ENCODE measurements at places on chromosomes 12 and 14. TPM values are rescaled to one million over a fixed set of nuclear protein-coding genes. Genes with fewer than 3 reads are reported as not detected.

DNA sequence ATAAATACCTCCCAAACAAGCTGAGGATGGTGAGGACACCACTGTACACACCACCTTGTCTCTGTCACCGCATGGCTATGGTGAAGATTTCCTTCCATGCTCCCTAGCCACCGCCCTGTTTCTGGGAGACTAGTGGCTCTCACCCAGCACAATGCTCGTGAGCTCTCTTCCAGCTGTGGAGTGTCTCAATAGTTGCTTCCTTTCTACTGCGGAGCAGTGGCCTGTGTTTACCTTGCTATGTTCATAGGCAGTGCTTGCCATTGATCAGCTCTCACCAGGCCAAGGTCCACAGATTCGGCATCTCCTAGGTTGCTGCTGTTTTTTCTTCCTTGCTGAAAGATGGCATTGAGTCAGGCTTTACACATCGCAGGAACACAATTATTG lies 313.6 kb upstream of the RTL1 start:
- no peak for DNase-seq

MSI1 gene
- 27.3 TPM for polyA plus RNA-seq

GRCh38 chr14:94328196-94328595 lies 5.1 kb upstream of the SERPINA6 start:
- DNase-seq = no peak

DNA sequence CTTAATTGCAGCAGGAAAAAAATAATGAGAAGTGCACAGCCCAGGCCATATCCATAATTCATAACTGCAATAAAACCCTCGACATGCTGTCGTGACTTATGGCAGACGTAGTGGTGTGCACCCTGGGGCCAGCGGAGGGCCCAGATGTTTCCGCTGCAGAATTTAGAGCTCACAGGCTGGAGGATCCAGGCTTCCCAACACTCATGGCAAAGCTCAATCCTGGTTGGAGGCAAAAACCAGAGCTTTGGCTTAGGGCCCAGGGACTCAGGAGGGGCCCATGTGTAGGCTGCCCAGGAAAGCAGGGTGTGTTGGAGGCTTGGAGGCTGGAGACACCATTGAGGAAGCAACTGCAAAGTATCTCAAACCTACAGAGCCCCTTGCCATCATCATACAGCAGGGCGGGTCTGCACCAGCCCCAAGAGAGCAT lies 68.7 kb downstream of the SERPINA3 start:
- no peak for DNase-seq

DNA sequence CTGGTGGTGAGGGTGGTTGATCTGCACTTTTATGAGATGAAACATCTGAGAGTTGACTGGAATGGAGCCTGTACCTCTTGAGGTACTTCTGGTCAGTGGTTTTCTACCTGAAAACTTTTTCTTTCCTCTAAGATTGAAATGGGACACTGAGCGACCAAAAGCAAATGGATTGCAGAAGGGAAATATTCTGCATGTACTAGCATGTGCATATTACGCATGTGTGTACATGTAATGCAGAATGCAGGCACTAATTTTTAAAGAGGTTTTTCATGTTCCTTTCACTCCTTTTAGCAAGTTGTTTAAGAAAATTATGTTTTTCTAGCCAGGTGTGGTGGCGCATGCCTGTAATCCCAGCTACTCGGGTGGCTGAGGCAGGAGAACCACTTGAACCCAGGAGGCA lies 28.7 kb upstream of the EID3 start:
- no peak for DNase-seq

DNA sequence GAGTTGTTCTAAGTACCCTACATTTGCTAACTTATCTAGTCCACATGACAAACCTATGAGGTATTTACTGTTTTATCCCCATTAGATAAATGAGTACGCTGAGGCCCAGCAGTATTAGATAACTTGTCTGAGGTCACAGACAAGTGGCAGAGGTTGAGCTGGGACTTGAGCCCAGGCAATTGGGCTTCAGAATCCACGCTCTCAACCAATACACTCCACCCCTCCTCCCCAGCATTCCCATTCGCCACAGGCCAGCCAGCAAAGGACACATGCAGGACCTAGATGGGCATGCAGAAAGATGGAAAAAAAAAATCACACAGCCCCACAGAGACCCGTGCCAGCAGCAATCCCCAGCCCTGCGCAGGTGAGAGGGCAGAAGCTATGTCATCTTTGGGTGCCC lies 12.4 kb downstream of the HDAC7 start:
- DNase-seq = no peak

BHLHE41 gene
- 2.2 TPM for polyA plus RNA-seq

- no peak for DNase-seq
Measured at GRCh38 chr12:1343422-1343821, 251.0 kb downstream of the FBXL14 start.

DNA sequence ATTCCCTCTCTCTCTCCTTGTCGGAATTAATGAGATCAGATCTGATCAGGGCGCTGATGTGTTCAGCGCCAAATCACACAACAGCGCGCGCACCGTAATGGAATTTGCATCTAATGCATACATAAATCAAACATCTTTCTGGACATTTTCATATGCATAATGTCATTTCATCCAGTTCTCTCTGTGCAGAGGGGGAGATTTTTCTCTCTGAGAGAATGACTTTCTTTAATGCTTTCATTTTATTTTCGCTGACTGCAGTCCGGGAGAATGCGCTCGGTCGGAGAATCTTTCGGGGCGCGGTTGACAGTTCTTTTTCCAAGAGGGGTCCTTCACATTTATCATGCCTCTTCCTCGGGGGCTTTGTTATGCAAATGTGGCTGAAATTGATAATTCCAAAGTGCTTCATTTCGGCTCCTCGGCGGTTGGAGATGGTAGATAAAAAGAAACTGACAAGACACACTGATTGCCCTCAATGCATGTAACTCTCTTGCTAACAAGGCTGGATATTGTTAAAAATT lies 615.9 kb downstream of the VRK1 start:
- DNase-seq = no peak

GRCh38 chr12:87975879-87976278 lies 53.3 kb downstream of the C12orf50 start:
- DNase-seq = no peak

OR6C2 gene
- polyA plus RNA-seq = not detected

DNA sequence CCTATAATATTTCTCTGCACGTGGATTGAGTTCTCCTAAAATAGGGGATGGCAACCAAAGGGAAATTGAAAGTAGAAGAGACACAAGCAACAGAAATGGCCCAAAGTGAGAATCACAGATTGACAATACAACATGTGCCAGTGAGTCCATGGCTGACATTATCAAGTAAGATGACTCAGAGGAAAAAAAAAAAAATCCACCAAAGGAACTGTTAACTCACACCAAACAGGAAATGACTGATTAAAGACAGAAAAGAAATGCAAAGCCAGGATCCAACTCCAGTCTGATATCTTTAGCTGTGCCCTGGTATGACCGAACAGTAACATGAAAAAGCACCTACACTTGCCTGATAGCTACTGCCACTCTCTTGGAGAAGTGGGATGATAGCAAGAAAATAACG lies 485.0 kb downstream of the PRKD1 start:
- no peak for DNase-seq

PTCSC3 gene
- 0.36 TPM for polyA plus RNA-seq

GRCh38 chr14:100341301-100342031 lies 18.3 kb downstream of the SLC25A47 start:
- DNase-seq = no peak

KRT83 gene
- not detected for polyA plus RNA-seq

- peak; percentile 20 for DNase-seq
Measured at GRCh38 chr12:108214486-108214885, 85.4 kb downstream of the WSCD2 start.

- DNase-seq = no peak
Measured at GRCh38 chr12:49946497-49946896, 4.0 kb upstream of the AQP2 start.

- DNase-seq = no peak
Measured at GRCh38 chr14:37618498-37619028, 23.1 kb downstream of the TTC6 start.

DNA sequence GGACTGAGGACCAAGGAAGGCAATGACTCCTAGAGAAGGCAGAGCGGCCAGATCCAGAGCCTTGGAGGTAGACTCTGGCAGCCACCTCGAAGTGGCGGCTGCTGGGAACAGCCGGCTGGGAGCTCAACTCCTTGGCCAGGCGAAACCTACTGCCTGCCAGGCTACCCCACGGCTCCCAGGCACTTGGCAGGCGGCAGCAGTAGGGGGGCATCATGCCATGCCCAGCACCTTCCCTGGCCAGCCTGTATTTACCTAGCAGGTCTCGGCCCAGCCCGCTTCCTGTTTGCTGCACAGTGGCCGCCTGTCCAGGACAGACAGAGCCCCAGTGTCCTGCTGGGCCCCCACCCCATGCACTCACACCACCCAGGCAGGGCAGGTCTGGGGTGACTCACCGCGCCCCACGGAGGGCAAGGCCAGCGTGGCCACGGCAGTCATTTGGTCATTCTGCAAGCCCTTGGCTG lies 10.2 kb downstream of the TRPV4 start:
- DNase-seq = no peak

NUBPL gene
- polyA plus RNA-seq = 14.3 TPM

DNA sequence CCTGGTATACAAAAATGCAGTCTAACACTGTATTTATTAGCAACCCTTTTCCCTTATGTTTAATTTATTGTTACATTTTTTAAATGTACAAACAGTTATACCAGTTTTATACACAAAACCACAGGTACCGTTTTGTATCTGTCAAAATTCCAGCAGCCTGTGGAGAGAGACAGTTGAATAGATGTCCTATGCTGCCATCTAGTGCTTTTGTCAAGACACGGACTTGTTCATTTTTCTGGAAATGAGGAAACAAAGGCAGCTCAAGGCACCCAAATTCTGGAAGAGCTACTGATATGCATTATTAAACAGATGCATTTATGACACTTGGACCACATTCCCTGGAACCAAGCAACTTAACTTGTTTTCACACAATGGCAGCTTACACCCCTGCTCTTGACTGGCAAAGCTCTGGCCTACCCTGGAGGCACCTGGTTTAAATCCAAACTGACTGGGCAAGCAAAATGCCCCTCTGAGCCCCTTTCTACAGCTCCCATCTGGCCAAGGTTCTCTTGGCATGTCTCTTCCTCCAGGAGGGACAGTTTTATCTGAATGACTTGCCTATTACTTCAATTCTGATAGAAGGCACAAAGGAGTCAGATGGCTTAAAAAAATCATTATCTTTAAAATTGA lies 286.9 kb upstream of the PRKD1 start:
- DNase-seq = peak; percentile 21

DNA sequence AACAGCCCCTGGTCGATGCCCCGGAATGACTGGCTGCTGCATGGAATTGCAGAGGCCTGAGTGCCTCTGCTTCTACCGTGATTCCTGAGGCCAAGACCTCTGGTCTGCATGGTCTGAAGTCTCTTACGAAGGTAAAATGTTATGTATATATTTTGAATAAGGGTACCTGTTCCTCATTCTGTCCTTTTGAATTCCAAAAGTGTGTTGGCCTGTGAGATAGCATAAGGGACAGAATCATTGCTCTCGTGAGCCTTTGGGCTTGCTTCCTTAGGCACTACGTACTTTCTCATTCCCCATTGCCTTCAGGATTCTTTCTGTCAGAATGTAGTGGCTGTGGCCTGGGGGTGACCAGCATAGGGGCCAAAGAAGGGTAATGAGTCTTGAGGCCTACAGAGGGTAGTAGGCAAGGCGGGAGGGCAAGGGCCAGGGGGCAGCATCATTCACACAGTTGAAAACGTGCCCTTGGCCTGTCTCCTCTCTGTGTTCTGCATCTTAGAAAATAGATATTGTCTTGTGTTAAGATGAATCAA lies 19.5 kb downstream of the TRAF3 start:
- no peak for DNase-seq

GRCh38 chr14:104246401-104247335 lies 108.3 kb downstream of the KIF26A start:
- no peak for DNase-seq

DACT1 gene
- 39.0 TPM for polyA plus RNA-seq

DNA sequence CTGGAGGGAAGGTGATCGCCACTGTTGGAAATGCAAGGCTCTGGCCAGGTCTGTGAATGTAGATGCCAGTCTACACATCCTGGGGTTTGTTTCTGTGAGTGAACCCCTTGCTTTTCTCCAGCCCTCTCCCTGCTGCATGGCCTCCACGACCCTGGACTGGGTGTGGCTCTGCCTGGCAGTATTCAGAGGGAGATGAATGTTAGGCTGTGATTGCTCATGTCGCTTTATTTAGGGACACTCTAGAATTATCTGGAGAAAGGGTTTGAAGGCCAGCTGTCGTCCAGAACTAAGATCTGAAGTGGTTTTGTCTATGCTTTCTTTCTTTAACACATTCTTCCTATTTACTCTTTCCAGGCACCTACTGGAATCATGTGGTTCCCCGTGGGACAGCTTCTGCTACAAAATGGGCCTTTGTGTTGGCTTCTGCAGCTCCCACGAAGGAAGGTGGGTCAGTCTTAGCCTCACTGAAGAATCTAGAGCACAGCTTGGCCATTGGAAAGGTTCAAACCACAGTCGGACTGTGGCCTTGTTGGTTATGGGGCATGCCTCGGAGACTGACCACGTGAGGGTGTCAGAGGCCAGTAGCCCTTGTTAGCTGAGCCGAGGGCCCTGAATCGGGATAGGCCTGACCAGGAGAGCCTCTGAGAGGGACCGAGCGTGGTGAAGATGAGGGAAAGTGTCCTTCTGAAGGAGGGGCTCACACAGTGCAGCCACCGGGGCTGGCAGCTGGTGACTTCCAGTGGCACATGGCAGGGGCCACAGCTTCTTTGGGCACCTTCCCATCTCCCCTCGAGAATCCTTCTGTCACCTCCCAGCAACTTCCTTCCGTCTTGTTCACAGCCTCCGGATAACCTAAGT lies 59.1 kb downstream of the ANKRD9 start:
- DNase-seq = no peak

- DNase-seq = no peak
Measured at GRCh38 chr12:106586803-106587684, 4.2 kb downstream of the RFX4 start.

DNA sequence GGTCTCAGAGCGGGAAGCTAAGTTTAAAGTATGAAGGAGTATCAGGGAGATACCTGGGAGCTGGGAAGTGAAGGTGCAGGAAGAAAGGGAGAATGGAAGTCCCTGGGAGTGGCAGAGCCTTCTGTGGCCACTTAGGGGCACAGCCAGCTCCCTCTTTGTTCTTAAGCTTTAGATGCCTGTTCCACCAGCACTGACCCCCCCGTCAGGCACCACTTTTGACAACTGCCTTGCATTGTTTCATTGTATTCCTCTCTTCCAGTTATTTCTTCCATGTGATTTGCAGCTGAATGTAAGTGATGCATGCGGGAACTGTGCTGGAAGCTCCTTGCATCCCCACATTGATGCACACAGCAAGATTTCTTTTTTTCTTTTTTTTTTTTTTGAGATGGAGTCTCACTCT lies 2.6 kb downstream of the GALNT16 start:
- no peak for DNase-seq

NELL2 gene
- 17.5 TPM for polyA plus RNA-seq

DNA sequence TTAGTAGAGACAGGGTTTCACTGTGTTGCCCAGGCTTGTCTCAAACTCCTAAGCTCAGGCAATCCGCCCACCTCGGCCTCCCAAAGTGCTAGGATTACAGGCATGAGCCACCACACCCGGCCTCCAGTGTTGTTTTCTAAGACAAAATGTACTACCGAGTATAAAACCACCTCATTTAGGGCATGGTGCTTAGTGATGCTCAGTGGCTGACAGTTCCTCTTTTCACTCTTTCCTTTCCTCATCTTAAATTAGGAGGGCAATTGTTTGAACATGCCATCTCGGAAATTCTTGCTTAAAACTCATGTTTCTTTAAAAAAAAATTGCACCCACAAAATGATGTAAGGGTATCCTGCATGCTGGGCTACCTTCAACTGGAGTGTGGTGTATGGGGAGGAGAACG lies 89.0 kb downstream of the RFX4 start:
- no peak for DNase-seq

GRCh38 chr14:22282417-22282816 lies 306.6 kb downstream of the DAD1 start:
- no peak for DNase-seq

HOXC10 gene
- 65.1 TPM for polyA plus RNA-seq
